ENCODE measurements at places on chromosomes 16 and 17.

GRCh38 chr16:26801628-26802027 is 265.1 kb upstream of the C16orf82 start:
- DNase-seq: no peak

DNA sequence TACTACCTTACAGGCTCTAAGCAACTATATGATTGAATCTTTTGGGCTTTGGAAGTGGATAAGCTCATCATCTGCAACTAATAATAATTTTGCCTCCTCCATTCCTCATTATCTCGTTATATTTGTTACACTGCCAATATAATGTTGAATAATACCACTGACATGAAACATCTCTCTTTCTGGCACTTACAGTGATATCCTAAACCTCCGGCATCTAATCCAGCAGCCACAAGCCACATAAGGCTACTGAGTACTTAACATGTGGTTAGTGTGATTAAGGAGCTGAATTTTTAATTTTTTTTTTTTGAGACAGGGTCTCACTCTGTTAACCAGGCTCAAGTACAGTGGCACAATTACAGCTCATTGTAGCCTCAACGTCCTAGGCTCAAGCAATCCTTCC is 9.6 kb downstream of the CDC42EP4 start:
- DNase-seq: no peak

GRCh38 chr16:12390644-12391043 is 413.0 kb downstream of the CPPED1 start:
- no peak for DNase-seq

DNA sequence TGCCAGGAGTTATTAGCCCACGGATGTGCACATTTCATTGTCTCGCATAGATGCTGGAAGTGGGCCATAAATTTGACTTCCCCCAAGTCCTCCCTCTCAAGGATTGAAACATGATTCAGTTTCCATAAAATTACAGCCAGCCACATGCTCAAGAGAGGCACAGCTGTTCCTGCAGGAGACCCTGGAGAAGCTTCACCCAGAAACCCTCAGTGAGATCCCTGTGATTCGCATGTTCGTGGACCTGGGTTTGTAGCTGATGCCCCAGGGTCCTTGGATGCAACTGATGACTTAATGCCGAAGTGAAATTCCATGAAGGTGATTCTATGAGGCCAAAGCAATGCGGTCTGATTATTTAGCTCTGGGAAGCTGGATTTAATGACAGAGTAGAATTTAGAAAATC is 24.7 kb upstream of the AQP8 start:
- no peak for DNase-seq

GRCh38 chr16:10599626-10600025 is 19.2 kb upstream of the EMP2 start:
- DNase-seq: no peak

- DNase-seq: no peak
Observed at GRCh38 chr17:34371405-34372100, 8.5 kb upstream of the CCL1 start.

DNA sequence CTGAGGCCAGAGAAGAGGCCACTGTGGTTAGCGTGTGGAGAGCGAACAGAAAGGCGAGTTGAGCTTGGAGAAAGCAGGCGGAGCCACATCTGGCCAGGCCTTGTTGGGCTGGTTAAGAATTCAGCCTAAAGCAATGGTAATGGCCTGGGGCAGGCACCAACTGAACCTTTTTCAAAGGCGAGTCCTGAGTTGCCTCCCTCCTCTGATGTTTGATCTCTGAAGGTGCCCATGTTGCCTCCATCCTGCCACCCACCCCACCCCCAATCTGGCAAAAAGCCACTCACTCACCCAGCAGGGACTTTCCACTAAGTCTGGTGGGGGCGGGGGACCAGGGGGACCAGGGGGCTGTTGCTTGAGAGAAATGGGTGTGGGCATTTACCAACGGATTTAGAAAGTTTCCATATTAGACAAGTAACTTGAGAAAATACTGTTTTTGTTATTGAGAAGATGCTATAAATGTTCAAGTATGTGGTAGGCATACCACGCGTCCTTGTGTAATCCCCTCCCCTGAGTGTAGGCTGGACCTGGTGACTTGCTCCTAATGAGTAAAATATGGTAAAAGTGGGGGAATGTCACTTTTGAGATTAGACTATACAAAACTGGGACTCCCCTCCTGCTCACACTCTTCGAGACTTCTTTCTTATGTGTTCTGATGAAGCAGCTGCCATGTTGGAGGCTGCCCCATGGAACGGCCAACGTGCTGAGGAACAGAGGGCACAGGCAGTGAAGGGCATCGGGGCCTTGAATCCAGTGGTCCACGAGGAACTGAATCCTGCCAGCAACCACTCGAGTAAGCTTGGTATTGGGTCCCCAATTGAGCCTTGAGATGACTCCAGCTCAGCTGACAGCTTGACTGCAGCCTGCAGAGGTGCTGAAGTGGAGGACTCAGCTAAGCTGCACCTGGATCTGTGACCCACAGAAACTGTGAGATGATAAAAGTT is 29.9 kb upstream of the TNS4 start:
- no peak for DNase-seq

DNA sequence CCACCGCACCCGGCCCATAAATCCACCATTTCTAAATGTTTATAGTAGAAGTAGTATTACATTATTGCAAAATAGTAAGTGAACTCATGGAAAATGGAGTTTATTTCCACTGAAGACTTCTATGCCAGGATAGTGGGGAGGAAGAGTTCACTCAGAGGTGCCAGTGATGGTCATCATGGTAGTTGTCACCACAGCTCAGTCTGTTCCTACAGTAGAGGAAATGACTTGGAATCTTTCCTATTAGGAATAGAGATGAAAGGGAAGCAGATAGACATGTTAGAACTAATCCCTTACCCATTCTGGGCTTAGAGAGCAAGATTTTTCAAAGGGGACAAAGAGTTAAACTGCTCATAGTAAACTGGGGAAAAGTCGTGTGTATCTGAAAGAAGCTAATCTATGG is 20.1 kb downstream of the MRPL45 start:
- DNase-seq: no peak

DNA sequence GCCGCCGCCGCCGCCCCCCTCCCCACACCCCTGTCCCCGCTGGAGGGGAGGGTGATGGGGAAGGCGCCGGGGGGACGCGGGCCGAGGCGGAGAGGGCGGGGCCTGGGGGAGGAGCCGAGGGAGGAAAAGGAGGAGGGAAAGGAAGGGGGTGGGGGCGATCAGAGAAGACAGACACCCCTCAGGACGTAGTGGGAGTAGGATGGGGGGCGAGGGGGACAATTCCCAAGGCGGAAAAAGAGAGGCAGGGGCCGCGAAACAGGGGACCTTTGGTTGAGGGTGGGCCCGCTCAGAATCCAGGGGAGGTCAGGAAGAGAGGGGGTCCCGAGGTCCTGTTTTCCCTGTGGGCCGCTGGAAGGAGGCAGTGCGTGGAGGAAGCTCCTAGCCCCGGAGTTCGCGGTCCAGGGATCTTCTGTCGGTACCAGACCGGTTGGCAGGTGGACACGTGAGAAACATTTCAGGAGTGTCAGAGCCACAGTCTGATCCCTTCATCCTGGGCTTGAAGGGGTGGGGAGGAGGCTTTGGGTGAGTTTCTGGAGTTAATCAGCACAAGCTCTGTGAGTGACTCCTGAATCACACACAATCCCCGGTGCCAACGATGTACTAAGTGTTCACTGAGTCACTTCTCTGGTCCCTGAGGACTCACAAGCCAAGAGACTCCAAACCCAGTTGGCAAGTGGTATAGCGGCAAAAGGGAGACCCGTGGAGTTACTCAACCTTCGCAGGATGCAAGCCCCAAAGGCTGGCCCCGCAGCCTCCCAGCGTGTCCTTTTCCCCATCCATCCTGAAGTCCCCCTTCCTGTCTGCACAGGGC is at the start of gene XYLT1:
XYLT1 (minus strand) TSS at position 53 of the 811 bp plus-strand sequence. CDS start 164 bp downstream, outside the sequence.
- DNase-seq: no peak

- no peak for DNase-seq
Observed at GRCh38 chr17:979212-979538, 401 bp downstream of the NXN start.
